ENCODE measurements at places on chromosomes 4 and X.

GRCh38 chrX:10989386-10989785 is 121.7 kb upstream of the HCCS start:
- DNase-seq: no peak

GRCh38 chr4:79053754-79054153 is 114.5 kb upstream of the PAQR3 start:
- DNase-seq: no peak

- DNase-seq: peak; percentile 54
These were observed at the start of gene IRAK1 for GRCh38 chrX:154019633-154020528. TSS of gene IRAK1 (minus strand) at chrX:154019902. CDS start at chrX:154019812, 90 bp downstream.

- DNase-seq: peak; percentile 65
These were observed 8.3 kb upstream of the RAP2C start for GRCh38 chrX:132227383-132228112.

GRCh38 chr4:27020603-27021002 is 160.0 kb downstream of the STIM2 start:
- DNase-seq: no peak

- no peak for DNase-seq
These were observed 56.7 kb upstream of the RASSF6 start for GRCh38 chr4:73676861-73677323.

GRCh38 chrX:40105835-40106675 is 8.3 kb upstream of the BCOR start:
- DNase-seq: no peak

GRCh38 chr4:140659943-140660700 is 91.4 kb upstream of the UCP1 start:
- DNase-seq: no peak

DNA sequence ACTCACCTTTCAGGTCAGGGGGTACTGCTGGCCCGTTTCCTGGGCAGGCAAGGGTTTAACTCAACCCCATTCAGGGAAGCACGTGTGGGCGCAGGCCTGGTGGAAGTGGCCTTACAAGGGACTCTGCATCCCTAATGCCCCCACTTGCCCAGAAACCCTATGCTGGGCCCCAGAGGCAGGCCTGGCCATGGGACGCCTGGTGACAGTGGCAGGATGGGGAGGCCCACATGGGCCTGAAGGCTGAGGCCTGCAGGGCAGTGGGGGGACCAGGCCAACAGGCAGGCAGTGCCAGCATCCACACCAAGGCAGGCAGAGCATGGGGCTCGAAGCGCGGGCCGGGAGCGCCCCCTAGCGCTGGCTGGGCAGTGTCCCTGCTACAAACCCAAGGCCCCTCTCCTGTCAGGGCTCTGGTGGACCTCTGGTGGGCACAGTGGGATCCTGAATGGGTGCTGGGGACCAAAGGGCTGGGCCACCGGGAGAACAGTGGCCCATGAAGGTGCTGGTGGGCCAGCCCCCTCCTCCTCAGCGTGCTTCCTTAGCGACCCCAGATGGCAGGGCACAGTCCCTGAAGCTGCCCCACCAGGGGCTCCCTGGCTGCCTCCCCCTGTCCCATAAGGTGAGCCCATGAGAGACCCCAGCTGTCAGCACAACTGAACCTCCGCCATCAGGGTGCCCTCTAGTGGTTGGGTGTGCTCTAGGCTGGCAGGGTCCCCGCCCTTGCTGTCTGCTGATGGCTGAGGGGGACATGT is 16.8 kb downstream of the FGFR3 start:
- peak; percentile 51 for DNase-seq

- DNase-seq: no peak
These were observed 23.0 kb downstream of the CDKL5 start for GRCh38 chrX:18448416-18448815.

GRCh38 chrX:135713795-135714194 is 356 bp downstream of the CT45A1 start:
- no peak for DNase-seq

DNA sequence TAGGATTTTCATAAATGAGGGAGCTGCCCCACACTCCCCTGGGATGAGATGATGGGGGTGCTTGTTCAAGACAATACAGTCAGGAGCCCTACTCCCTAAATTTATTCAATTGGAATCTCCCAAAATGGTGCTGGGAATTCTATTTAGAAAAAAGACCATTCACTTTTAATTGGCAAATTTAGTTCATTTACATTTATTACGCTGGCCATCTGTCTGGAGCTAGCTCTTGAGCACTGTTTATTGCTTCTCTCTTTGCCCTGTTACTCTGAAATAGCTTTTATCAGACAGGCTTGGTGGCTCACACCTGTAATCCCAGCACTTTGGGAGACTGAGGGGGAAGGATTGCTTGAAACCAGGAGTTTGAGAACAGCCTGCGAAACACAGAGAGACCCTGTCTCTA is 2.0 kb upstream of the ARSD start:
- no peak for DNase-seq

GRCh38 chrX:97984641-97985040 is 1100.9 kb downstream of the RPA4 start:
- DNase-seq: no peak

DNA sequence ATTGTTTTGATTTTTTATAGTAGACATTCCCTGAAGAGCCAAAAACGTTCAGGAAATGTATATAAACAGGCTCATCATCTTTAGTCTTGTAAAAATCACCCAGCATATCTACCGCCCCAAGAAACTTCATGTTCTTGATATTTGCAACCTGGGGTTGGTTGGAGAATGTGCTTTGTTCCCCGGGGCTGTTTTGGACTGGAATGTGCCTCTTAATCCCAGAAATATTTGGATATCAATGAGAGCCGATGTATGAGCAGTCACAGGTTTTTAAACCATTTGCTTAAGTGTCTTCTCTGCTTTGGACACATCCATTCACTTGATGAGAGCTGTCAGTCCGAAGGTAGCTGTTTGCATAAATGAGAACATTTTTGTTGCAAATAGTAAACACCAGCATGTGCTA is 449.7 kb downstream of the PCDH7 start:
- DNase-seq: no peak

GRCh38 chr4:127632420-127633403 is at the start of gene INTU:
TSS of gene INTU (plus strand) at chr4:127632957. CDS start at chr4:127633035, 78 bp downstream.
- peak; percentile 95 for DNase-seq

- no peak for DNase-seq
These were observed 124.6 kb downstream of the RAP1GDS1 start for GRCh38 chr4:98385831-98386230.

- DNase-seq: no peak
These were observed 336.6 kb downstream of the SLITRK2 start for GRCh38 chrX:146154191-146154590.

- no peak for DNase-seq
These were observed 634 bp downstream of the APOO start for GRCh38 chrX:23907111-23907497.

GRCh38 chr4:162116095-162116779 is 47.6 kb downstream of the FSTL5 start:
- no peak for DNase-seq

DNA sequence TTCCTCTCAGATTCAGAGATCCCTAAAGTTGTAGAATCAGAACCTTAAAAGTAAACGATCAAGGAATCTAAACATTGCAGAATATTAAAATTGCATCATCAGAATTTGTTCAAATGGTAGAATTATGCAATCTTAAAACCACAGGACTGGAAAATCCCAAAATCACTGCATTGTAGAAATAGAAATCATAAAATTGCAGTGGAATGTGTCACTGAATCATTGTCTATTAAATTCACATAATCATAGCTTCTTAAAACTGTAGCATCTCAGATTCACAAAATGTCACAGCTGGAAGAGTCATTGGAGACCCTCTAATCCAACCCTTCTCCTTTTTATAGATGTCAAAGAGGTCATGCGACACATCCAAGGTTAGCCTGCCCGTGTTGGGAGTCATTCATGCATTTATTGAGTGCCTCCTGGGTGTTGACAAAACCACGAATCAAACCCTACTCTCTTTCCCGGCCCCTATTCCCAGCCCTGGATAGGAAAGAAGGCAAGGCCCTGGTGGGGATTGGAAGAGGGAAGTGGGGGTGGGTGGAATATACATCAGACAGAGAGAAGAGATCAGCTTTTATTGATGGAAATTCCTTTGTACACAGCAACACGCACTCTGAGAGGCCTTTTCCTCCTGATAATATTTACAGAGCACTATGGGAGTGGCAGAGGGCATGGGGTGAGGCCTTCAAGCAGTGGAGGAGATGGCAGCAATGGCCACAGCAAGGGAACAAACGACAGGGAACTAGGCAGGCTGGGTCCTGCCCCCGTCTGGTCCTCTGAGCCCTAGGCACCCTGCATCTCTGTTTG is 15.4 kb downstream of the IQSEC2 start:
- peak; percentile 60 for DNase-seq

GRCh38 chr4:26985873-26986272 is 125.2 kb downstream of the STIM2 start:
- DNase-seq: no peak

DNA sequence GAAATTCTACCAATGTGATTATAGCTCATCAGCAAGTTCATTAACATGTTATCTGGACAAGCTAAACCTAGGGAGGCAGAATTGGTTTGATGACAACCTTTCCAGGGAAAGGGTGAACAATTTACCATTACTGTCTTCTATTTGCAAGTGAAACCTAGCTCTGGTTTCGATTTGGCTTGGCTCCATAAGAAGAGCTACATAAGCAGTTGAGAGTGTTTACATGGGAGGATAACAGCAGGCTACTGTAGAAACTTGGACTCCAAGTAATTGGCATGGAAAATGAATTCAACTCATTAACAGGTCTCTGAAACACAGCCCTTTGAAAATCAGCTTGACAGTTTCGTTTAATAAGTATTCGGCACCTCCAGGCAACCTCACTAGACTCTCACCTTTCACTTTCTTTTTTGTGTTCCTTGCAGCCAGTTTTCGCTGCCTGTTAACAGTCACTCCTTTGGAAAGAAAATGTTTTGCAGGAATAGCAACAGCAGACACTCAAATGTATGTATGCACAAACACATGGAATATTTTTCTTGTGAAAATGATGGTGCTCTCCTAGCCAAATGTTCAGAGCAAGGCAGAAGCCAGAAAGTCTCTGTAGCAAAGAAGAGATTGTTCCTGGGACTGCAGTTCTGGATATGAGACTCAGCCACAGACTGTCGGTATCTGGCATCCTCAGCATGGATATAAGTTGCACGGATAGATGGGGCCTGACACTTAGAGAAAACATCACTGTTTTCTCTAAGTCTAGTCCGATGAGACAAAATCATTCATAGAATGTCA is 27.5 kb downstream of the POU3F4 start:
- no peak for DNase-seq

GRCh38 chr4:128653527-128654444 is 155.7 kb upstream of the JADE1 start:
- DNase-seq: peak; percentile 32

GRCh38 chrX:80879143-80879542 is 69.5 kb upstream of the BRWD3 start:
- no peak for DNase-seq

DNA sequence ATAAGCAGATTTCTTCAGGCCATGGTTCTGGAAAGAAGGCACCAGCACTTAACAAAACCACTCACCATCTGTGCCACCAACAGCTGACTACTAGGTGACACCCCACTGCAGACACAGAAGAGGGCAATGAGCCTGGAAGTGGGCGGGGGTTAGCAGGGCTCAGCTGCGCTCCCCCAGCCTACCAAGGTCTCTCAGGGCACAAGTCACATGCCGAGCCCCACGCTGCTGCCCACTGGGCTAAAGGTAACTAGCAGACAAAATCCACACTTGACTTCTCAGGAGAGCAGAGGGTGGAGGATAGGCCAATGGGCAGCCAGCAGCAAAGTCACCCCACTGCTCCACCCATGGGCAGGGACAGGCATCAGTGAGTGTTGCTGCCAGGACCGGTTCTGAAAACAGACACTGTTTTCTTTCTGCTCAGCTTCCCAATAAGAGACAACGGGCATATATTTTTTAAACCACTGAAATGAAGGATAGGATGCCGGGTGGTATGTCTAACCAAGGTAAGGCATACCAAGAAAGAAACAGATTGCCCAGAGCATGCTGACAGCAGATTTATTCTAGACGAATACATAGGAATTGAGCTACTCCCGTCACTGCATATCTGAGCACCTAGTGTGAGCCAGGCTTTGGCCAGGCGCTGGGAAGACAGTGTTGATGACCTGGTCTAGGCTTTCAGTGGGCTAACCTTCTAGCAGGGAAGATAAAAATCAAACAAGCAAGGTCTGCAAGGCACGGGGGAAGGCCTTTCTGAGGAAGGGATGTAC is 20.1 kb downstream of the ACSL1 start:
- DNase-seq: no peak

- DNase-seq: no peak
These were observed 191.9 kb downstream of the SLC39A8 start for GRCh38 chr4:102153391-102153790.

- DNase-seq: peak; percentile 60
These were observed 623.8 kb downstream of the FAT4 start for GRCh38 chr4:125938541-125938940.

DNA sequence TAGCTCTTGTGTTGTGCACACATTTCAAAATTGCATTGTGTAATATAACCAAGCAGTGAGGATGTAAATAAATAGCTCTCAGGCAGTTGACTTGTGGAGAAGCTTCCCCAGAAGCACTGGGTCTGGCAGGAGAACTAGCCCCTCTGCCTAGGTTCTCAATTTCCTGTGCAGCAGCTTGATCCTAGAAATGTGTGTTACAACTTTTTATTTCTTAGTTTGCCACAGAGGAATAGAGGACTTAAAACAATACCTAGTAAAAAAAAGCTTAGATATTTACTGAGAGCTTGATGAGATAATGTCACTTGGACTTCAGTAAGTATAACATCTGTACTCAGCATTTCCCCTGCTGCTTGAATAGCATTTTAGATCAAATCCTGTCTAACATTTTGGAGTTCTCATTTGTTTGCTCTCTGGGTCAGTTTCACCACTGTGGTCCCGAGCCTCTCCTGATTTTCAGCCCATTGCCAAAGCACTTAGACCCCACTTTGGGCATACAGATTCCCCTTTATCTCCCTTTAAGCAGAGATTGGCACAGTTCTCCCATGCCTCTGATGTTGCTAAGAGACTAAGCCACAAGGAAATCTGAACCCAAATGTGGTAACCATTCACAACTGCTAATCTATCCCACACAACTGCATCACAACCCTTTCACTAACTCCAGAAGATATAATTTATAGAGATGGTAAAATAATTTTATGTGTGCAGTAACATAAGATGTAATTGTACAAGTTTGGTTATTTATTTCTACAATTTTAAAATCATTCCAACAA is 98.2 kb upstream of the NRK start:
- no peak for DNase-seq

DNA sequence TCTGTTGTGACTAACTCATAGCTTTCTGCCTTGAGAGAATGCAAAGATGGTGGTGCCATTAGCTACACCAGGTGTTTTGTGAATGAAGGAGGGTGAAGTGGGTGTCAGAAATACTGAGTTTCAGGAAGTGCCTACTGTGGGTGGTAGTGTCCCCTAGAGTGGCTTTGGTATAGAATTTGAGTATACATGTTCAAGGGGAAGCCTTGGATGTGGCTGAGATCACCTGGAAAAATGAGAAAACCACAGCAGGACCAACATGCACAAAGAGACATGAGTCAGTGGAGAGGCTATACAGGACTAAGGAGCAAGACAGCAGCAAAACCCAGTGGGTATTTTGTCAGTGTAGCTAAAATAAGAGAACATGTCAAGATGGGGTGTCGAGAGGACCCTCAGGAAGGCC is 204.3 kb upstream of the TBL1X start:
- DNase-seq: no peak

- DNase-seq: peak; percentile 34
These were observed 48.5 kb downstream of the APOOL start for GRCh38 chrX:85052205-85052604.
